ENCODE measurements at places on chromosomes 12 and 14.

GRCh38 chr14:20560961-20561360 is at the start of gene RNASE9:
RNASE9 (minus strand) TSS chr14:20561047.
- DNase-seq = no peak

GRCh38 chr12:50620978-50621360 is 116.2 kb downstream of the DIP2B start:
- DNase-seq = peak; percentile 62

DNA sequence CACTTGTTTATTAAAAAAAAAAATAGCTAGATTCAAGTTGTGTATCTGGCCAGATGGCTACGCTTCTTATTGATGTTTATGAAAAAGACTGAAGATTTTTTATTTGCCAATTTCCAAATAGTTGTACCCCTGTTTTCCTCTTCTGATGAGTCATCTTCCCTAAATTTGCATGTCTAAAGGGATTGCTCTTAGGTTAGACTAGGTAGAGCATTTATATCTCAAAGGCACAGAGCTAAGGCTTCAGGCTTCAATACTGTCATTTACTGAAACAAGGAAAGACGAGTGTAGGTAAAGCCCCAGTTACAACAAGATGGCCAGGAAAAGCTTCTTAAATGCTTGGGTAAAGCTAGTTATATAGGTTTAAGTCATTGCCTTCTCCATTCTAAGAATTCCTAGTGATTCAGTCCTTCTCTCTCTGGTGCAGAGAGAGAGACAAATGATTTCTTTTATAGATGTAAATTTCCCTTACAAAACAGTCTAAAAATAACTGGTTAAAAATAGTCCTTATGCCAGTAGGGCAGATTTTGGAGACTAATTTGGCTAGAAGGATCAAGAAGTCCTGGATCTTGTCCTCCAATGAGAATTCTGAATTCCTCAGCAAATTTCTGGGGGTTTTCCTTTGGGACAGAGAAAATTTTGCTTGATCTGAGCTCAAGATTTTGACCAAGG is 26.1 kb downstream of the LEMD3 start:
- no peak for DNase-seq

- DNase-seq = no peak
Measured at GRCh38 chr12:2690348-2691005, 104.3 kb upstream of the FKBP4 start.

DNA sequence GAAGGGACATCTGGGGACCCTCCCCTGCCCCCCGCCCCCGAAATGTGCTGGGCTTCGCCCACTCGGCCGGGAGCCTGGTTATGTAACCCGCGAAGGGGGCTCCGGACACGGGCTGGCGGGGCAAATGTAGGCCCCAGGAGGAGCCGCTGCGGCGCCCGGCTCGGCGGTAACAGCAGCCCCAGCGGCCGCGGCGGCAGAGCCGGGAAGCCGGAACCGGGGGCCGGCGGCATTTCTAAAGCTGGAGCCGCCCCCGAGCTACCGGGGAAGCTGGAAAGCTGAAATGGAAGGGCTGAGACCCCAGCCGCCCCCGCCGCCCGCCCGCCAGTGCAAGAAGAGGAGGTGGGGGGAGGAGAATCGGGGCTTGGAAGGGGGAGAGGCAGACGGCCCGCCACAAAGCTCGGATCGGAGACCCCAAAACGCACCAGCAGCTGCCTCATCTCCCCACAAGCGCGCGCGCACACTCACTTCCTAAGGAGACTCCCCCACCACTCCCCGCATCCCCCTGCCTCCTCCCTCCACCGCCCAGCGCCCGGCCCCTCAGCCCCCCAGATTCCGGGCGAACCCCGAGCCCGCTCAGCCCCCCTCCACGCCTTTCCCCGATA is 1.5 kb downstream of the KDM2B start:
- no peak for DNase-seq

GRCh38 chr12:97005174-97005573 is 98.1 kb downstream of the NEDD1 start:
- DNase-seq = no peak
